SK-N-SH treated with all-trans-retinoic acid at 6 μM for 48 hours (cell line): ENCODE measurements at places on chromosomes 1 and 21.

- no peak for ATAC-seq
These were observed 50.6 kb downstream of the LHX4 start for GRCh38 chr1:180280617-180281016.

DNA sequence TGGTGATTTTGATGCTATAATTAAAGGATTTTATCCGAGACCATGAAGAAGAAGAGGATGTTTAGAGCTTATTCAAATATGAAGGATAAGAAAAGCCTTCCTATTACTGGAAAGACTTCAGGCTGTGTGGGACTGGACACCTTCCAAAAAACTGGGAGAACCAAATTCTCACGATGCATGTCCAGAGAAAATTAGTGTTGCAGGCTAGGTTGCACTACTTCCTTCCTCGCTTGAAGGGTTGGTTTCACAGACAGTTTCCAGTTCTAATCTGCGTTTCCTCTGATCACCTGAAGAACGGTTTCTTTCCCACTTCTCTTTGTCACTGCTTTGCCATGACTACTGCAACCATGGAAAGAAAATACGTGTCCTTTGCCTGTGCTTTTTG lies 2.0 kb downstream of the MTARC2 start:
- ATAC-seq = no peak

- no peak for ATAC-seq
These were observed 23.8 kb downstream of the FH start for GRCh38 chr1:241495741-241496140.

- ATAC-seq = no peak
These were observed 37.6 kb upstream of the DPT start for GRCh38 chr1:168766568-168766967.
